ENCODE measurements at places on chromosomes 2 and 18. TPM values are rescaled to one million over a fixed set of nuclear protein-coding genes. Genes with fewer than 3 reads are reported as not detected.

Gene TAF1B
- total RNA-seq: 25.0 TPM

Gene CNGA3
- not detected for total RNA-seq

Gene CD207
- not detected for total RNA-seq

Gene GALNT5
- 1.9 TPM for total RNA-seq

Gene NAT8
- not detected for total RNA-seq

Gene MCEE
- total RNA-seq: 10.7 TPM

Gene ZNF407
- total RNA-seq: 3.5 TPM

Gene EVA1A
- total RNA-seq: 8.2 TPM

Gene NT5DC4
- not detected for total RNA-seq

Gene UGT1A3
- total RNA-seq: 0.13 TPM

Gene NAPG
- total RNA-seq: 11.3 TPM

Gene DOK6
- not detected for total RNA-seq

Gene AOX1
- 5.7 TPM for total RNA-seq

Gene CLEC4F
- not detected for total RNA-seq

Gene LYPD6
- 0.08 TPM for total RNA-seq

Gene PRSS56
- 0.13 TPM for total RNA-seq

Gene DIPK1C
- not detected for total RNA-seq

Gene RNASEH1
- total RNA-seq: 51.2 TPM

Gene FEZ2
- total RNA-seq: 42.3 TPM

Gene HOXD13
- 0.15 TPM for total RNA-seq

Gene G6PC2
- not detected for total RNA-seq

Gene TEKT4
- not detected for total RNA-seq

Gene CREG2
- 8.8 TPM for total RNA-seq

Gene HOXD3
- total RNA-seq: 0.18 TPM

Gene ADGRF3
- total RNA-seq: 0.29 TPM

Gene INPP5D
- total RNA-seq: 0.66 TPM

Gene LTBP1
- total RNA-seq: 41.7 TPM

Gene C18orf54
- total RNA-seq: 2.8 TPM

Gene ONECUT2
- 0.37 TPM for total RNA-seq

Gene CCDC141
- total RNA-seq: not detected
